Central memory CD4-positive, alpha-beta T cell (primary cell): ENCODE measurements at places on chromosomes 6 and 20.

GRCh38 chr6:41901882-41902519 is 6.8 kb upstream of the USP49 start:
- peak; percentile 52 for DNase-seq

- DNase-seq = no peak
Measured at GRCh38 chr20:48698507-48699267, 129.1 kb downstream of the PREX1 start.

DNA sequence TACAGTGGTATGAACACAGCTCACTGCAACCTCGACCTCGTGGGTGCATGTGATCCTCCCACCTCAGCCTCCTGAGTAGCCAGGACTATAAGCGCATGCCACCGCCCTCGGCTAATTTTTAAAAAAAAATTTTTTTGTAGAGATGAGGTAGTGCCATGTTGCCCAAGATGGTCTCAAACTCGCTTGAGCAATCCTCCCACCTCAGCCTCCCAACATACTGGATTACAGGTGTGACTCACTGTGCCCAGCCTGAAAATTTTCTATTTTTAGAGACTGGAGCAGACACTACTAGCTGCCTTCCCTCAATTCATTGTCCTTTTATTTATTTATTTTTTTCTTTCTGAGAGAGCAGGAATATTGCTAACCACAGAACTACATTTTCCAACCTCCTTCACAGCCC is 20.3 kb upstream of the GTF3C6 start:
- DNase-seq = no peak

- DNase-seq = no peak
Measured at GRCh38 chr6:2259574-2259973, 14.2 kb upstream of the GMDS start.

DNA sequence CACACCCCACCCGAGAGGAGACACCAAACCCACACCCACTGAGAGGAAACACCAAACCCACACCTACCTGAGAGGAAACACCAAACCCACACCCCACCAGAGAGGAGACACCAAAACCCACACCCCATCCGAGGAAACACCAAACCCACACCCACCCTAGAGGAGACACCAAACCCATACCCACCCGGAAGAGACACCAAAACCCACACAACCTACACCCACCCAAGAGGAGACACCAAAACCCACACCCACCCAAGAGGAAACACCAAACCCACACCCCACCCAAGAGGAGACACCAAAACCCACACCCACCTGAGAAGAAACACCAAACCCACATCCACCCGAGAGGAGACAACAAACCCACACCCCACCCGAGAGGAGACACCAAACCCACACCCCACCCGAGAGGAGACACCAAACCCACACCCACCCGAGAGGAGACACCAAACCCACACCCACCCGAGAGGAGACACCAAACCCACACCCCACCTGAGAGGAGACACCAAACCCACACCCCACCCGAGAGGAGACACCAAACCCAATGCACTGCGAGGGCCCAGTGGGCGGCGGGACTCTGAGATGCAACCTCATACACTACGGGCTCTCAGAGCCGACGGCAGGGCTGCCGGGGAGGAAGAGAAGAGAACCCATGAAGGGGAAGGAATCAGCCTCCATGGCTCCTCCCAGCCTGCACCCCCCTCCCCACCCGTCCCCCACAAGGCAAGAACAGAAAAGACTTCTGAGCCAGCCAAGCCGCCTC is 83.3 kb downstream of the TAF4 start:
- peak; percentile 16 for DNase-seq

GRCh38 chr6:79551401-79551800 is 14.2 kb upstream of the LCA5 start:
- no peak for DNase-seq

DNA sequence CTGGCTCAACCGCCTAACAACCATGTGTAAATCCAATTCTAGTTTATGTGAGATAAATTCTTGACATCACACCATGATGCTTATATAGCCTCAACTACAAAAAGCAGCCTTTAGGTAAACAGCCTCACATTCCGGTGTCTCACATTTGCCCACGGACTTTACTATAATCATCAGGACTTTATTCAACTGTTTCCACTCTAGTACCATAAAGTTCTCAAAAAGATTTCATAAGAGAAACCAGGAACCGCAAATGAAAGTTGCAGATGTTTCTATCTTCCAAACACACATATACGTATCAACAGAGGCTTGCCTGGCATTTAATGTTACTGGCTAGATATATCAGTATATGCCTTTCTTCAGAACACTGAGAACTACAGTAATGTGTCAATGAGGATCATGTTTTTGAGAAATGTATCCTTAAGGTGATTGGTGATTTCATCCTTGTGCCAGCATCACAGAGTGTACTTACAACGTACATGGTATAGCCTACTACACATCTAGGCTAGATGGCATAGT is 80.0 kb downstream of the EPB41L2 start:
- no peak for DNase-seq

GRCh38 chr20:7975851-7976414 is 35.7 kb upstream of the HAO1 start:
- no peak for DNase-seq

- no peak for DNase-seq
Measured at GRCh38 chr6:109687271-109687761, 3.7 kb downstream of the AK9 start.

DNA sequence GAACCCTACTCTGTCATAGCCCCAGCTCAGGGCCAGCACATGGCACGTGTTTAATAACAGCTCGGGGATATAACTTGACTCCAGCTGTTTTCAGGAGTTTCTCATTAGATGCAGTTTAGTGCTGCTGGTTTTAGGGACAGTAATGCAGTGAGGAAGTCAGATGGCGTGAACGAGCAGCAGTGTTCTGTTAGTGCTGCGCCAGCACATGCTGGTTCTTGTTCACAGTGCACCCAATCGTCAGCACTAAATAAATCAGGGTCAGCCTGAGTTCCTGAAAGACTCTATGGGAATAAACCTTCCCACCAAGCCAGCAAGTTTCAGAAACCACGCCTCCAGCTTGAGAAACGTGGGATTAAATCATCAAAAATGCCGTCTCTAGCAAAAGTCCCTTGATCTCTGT is 235.9 kb upstream of the SUPT3H start:
- DNase-seq = no peak

- DNase-seq = no peak
Measured at GRCh38 chr6:146103416-146104072, 74.7 kb downstream of the GRM1 start.

DNA sequence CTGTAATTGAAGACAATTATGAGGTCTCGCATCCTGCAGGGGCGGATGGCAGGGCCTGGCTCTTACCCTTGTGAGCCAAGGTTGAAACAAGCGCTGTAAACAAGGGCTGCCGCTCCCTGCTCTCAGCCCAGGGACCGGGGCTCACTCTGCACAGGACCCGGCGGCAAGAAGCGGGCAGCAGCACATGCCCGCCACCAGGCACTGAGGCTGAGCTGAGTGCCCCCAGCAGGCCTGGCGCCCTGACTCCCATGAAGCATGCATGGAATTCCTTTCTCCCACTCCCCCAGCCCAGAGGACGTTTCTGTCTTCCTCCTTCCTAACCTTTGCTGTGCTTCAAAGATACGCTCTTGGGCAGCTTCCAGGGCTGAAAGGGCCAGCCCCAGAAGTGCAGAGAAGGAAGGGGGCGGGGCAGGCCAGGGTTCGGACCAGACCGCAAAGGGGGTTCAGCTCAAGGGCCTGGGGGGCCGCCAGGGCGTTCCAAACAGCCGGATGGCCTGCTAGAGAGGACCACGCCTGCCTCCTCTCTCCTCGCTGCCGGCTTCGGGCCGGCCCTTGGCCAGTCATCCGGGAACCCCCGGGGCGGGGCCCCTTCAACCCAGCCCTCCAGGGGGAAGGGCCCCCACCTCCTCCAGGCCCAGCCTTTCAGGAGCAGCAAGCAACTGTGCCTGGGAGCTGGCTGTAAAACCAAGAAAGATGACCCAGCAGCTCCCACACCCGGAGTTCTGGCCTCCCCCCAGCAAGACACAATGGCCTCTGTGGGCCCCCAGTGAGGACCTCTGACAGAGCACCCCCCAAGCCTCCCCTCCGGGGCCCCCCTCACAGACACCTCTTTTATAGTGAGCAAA is 109.9 kb downstream of the NOL4L start:
- DNase-seq = no peak

DNA sequence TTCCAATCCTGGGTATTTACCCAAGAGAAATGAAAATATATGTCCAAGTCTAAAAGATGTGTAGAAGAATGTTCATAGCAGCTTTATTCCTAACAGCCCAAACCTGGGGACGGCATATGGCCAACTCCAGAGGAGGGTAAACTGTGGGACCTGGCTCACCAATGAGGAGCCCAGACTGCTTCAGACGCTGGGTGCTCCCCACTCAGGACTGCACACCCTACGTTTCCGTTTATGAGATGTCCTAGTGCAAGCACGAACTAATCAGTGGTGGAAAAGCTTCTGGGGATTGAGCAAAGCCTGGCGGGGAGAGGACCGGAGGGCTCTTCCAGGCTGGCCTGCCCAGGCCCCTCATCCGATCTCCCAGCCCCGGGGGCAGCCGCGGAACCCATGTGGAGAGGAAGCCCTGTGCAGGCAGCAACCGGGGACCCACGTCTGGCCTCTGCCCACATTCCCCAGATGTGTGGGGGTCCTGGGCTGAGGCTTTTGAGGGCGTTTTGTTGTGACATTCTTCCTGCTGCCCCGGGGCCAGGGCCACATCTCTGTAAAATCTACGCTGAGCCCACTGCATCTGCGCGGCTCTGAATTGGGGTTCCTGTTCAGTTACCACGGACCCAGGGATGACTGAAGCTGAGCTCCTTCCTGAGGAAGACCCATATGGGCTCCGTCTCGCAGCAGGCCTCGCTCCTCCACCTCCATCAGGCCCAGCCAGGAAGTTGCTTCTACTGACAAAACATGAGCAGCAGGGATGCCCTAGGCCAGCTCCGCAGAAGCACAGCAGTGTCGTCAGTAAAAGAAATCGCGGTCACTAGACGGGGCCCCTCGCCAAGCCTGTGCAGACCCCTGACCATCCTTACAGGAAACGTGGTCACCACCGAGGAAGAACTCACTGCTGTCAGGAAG is 188.0 kb downstream of the DLL1 start:
- no peak for DNase-seq

GRCh38 chr6:107118976-107119375 is 3.7 kb upstream of the BEND3 start:
- no peak for DNase-seq

DNA sequence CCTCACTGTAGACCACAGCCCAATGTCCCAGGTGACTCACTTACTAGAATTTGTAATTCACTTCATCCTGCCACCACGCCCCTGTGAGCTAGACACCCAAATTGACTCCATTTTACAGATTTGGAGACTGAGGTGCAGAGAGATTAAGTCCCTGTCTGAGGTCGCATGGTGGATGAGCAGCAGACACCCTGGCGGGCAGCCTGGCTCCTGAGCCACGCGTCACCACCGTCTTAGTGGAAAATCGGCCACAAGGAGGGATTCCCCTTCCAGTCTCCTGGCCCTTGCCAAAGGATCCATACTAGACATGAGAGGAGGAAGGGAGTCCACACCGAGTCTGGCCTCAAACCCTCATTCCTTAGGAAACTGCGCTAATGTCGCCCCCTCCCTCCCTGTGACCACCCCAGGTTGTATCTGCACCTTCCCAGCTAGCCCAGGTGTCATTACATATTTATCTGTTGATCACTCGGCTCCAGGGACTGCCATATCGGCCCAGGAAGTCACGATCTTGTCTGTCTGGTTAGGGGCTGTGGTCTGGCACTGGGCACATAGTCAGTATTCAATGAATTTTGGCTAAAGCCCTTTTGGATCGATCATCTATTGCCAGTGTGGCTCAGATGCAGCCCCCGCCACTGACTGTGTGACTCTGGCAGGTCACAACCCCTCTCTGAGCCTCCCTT is 25.7 kb upstream of the PTGIS start:
- DNase-seq = no peak

DNA sequence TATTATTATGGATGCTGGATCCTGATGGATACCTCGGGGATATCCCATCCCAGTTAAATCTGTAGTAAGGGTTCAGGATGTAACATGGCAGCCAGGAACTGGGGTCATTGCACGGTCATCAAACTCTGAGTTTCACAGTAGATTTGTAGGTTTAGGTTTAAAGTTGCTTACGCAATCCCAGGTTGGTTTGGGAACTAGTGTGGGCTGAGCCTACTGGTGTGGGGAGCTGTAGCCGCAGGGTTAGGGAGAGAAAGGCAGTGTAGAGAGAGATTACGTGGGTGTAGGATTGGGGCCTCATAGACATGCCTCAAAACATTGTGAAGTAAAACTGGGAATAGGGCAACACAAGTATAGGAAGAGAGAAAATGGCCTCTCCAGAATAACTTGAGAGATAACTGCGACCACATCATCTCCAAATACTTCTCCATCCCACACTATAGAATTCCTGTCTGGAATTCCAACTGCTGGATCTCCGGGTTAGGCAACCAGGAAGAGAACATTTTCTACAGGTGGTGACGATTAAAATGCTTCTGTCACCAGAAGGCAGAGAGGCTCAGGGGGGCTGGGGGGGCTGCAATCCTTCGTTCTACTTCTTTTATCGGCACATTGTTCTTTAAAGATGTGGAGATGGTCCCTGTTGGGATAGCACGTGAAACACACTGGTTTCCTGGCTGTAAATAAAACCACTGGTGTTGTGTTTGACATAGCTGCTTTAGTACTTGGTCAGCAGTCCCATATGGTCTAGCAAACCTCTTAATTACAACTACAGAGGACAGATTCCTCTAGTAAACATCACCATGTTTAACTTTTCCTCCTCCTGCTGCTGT is 44.9 kb upstream of the TMEM170B start:
- DNase-seq = no peak

DNA sequence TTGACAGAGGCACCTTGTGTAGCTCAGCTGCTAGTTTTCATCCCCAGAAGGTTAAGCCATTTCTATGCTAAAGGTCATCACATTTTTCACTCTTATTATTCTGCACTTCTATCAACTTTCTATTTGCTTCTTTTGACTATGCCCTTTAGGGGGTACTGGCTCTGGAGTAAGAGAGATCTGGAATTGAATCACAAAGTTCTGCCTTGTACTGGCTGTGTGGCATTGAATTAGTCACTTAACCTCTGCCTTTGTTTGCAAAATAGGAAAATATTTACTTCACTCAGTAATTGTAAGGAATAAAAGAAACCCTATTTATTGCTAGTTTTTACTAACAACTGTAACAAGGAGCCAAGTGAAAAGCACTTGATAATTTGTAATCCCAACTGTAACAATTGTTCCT is 56.8 kb upstream of the MTRF1L start:
- no peak for DNase-seq

DNA sequence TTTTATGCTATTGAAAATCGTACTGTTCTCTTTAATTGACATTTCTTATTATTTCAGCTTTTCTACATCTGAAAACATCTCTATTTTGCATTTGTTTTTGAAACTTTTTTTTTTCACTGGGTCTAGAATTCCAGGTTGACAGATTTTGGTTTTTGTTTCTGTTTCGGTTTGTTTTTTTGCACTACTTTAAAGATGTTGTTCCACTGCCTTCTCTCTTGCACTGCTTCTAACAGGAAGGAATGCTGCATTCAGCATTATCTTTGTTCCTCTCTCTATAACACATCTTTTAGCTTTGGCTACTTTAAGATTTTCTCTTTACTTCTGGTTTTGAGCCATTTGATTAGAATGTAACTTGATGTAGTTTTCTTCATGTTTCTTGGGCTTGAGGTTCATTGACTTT is 20.1 kb upstream of the SLC17A1 start:
- DNase-seq = no peak

GRCh38 chr20:57374931-57375651 is 16.1 kb upstream of the RBM38 start:
- no peak for DNase-seq

GRCh38 chr6:133947302-133947900 is 5.6 kb upstream of the TBPL1 start:
- no peak for DNase-seq

- DNase-seq = no peak
Measured at GRCh38 chr20:1033751-1034414, 31.8 kb upstream of the RSPO4 start.

GRCh38 chr6:118668761-118669385 is 17.5 kb upstream of the CEP85L start:
- DNase-seq = no peak
